ENCODE measurements at places on chromosomes 4 and X. TPM values are rescaled to one million over a fixed set of nuclear protein-coding genes. Genes with fewer than 3 reads are reported as not detected.
A peak's percentile ranks its signal among the peaks of the same experiment; 100 is the strongest.

DNA sequence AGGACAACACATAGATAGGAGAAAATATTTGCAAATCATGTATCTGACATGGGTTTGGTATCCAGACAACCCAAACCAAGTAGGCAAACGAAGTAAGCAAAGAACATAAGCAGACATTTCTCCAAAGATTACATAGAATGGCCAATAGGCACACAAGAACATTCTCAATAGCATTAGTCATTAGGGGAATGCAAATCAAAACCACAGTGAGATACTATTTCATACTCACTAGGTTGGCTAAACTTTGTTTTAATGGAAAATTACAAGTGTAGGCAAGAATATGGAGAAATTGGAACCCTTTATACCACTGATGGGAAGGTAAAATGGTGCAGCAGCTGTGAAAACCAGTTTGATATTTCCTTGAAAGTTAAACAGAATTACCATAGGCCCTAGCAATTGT is 74.7 kb downstream of the CHRNA9 start:
- no peaks in the 10 kb centered on the region for H3K4me1 ChIP-seq
- H3K4me3 ChIP-seq = no peak overlapping the region
- H3K27ac ChIP-seq = no peak overlapping the region
- DNase-seq = no peak

DNA sequence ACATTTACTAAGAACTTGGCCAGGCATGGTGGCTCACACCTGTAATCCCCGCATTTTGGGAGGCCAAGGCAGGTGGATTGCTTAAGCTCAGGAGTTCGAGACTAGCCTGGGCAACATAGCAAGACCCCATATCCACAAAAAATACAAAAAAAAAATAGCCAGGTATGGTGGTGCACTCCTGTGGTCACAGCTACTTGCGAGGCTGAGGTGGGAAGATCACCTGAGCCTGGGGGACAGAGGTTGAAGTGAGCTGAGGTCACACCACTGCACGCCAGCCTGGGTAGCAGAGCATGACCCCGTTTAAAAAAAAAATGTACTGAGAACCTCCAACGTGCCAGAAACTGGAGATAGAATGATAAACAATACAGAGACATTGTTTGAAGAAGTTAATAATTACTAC is 8.0 kb downstream of the OPRPN start:
- no peaks in the 10 kb centered on the region for H3K36me3 ChIP-seq
- no peaks in the 10 kb centered on the region for H3K4me1 ChIP-seq
- DNase-seq = no peak
- H3K27ac ChIP-seq = no peak overlapping the region
- H3K27me3 ChIP-seq = no peaks in the 10 kb centered on the region

DNA sequence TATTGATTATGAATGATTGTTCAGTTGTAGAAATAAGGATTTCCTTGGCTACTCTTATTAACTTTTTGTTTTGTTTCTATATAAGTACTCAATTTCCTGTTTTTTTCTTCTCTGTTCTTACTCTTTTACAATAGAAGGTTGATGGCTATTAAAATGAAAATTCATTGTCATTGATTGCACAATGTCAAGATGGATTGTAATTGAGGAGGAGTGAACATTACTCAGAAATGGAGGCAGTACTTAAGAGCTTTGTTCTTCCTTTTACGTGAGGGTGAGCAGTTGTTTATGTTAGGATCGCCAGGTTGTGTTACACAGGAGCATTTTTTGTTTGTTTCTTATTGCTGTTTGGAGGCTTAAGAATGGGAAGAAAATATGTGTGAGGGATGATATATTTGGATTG is 2062.4 kb downstream of the ARAP2 start:
- no peaks in the 10 kb centered on the region for H3K36me3 ChIP-seq
- no peaks in the 10 kb centered on the region for H3K27me3 ChIP-seq

- no peak overlapping the region for H3K4me3 ChIP-seq
- H3K27me3 ChIP-seq = no peaks in the 10 kb centered on the region
- H3K4me1 ChIP-seq = peaks cover 27% of the 10 kb centered on the region
- H3K27ac ChIP-seq = no peak overlapping the region
Measured at GRCh38 chr4:97123573-97123972, 1019.7 kb downstream of the STPG2 start.

DNA sequence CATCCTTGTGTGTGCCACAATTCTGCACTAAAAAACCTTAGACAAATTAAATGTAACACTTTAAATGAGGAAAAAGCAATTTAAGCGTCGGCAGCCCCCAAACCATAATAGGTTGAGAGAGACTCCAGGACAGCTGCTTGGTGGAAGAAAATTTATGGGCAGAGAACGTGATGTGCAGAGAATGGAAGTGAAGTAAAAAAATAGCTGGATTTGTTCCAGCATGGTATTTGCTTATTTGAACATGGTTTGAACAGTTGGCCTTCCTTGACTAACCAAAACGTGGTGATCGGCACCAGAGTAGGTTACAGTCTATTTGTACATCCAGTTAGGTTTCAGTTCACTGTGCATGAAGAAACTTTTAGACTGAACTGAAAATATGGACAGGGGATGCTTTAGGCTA is 343.0 kb upstream of the CPEB2 start:
- no peak overlapping the region for H3K4me3 ChIP-seq
- DNase-seq = no peak
- no peaks in the 10 kb centered on the region for H3K36me3 ChIP-seq
- H3K27me3 ChIP-seq = no peaks in the 10 kb centered on the region
- H3K4me1 ChIP-seq = no peaks in the 10 kb centered on the region

DNA sequence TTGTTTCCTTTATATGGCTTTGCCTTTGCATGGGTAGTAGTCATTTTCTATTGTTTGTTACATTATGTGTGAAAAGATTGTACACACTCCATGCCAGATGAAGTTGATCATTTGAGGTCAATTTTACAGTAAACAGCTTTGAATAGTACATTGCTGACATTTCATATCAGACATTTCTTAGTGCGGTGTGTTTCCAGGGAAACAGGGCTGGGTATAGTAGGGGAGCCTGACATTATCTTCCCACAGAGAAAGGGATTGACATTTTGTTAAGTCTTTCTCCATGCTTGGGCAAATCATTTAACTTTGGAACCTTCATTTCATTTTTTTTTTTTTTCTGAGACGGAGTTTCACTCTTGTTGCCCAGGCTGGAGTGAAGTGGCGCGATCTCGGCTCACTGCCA is 5.0 kb downstream of the FUNDC2 start:
- H3K36me3 ChIP-seq = peaks cover 6% of the 10 kb centered on the region
- H3K4me1 ChIP-seq = peaks cover 6% of the 10 kb centered on the region
- no peak overlapping the region for H3K4me3 ChIP-seq
- H3K27ac ChIP-seq = no peak overlapping the region

DNA sequence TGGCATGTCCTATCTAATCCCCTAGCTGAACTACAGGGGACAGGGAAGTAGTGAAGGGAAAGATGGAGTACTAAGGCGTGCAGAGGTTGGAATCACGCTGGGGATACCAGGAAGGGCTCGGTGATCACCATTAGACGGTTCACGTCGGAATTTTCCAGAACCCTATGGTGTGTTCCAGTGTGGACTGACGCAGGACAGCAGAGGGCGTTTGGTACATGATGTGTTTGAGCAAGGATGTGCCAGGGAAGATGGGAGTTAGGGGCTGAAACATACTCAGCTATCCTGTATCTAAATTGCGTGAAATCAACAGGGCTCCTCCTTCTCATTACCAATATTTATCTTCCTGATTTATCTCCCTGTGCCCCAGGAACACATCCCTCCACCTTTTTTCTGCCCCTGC is 33.7 kb downstream of the PRPS2 start:
- H3K27ac ChIP-seq = no peak overlapping the region
- H3K36me3 ChIP-seq = no peaks in the 10 kb centered on the region
- no peak overlapping the region for H3K4me3 ChIP-seq
- no peaks in the 10 kb centered on the region for H3K4me1 ChIP-seq

DNA sequence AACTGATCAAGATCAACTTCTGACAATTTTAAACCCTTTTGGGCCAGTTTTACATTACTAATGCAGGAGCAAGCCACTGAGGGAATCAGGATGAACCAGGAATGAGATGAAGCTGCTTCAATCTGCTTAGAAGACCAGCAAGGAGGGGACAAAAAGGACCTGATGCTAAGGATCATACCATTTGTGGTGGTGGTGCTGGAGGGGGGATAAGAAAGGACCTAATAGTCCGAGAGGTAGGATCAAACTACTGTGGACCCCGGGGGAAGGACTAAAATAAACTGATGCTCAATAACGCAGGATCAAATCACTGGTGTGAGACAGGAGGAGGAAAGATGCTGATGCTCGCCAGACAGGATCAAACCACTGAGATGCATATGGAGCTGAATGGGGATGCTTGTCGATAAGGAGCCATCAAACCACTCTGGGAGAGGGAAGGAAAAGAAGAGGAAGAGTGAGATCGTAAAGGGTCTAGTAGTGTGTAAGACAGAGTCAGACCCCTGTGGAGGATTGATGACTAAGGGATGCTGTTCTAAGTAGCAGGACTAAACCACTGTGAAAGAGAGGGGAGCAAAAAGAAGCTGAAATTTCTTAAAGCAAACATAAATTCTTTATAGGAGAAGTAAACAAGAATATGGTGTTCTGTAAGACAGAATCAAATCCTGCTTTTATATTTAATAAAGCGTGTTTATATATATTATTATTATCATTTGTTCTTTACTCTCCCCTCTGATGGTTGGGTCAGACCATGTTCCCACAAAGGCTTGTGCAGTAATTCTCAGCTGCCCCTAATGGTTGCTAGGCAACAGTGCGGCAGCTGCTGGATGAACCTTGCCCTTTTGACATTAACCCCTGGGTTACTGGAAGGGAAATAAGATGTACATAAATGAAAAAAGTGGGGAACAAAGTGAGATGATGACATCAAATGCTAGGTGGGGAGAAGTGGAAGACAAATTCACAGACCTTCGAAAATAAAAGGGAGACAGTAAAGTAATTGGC is 432.5 kb upstream of the FGF16 start:
- H3K27ac ChIP-seq = peak overlapping the region; percentile 99
- H3K27me3 ChIP-seq = no peaks in the 10 kb centered on the region
- H3K4me1 ChIP-seq = peaks cover 23% of the 10 kb centered on the region
- H3K4me3 ChIP-seq = peak overlapping the region; percentile 42

- no peak overlapping the region for H3K27ac ChIP-seq
- peaks cover 35% of the 10 kb centered on the region for H3K27me3 ChIP-seq
- H3K36me3 ChIP-seq = no peaks in the 10 kb centered on the region
- peak; percentile 58 for DNase-seq
- H3K4me3 ChIP-seq = no peak overlapping the region
Measured at GRCh38 chr4:3477750-3478430, 14.8 kb downstream of the DOK7 start.

DNA sequence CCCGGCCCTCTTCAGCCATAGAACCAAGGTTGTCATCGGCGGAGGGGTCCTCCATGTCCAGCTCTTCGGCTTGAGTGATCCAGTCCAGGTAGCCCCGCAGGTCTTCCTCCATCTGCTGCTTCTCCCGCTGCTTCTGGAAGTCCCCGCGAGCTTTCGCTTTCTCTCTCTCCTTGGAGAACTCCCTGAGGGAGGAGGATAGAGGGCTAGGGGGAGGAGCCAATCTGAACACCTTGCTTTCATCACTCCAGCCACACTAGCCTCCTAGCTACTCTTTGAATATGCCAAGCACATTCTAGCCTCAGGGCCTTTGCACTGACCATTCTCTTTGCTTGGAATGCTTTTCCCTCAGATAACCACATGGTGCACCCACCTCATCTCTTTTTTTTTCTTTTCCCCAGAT is 6.2 kb downstream of the CACNA1F start:
- H3K27ac ChIP-seq = no peak overlapping the region
- no peak for DNase-seq
- H3K4me3 ChIP-seq = no peak overlapping the region
- H3K4me1 ChIP-seq = no peaks in the 10 kb centered on the region

DNA sequence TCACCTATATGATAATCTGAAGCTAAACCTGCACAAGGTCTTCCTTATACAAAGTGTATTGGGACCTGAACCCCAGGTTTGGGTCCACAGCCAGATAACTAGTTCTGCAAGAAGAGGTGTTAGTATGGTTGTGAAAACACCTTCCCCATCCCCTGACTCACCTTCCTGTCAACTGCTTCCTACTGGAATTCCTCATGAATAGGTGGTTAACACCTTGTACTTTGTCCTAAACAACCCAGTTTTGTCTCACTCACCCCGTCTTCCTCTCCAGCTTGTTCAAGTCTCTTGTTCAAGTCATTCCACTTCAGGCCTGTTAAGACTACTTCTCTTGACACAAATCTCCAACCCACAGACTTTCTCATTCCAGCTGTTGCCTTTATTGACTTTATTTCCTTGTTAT is 45.5 kb downstream of the CCNG2 start:
- H3K4me3 ChIP-seq = no peak overlapping the region
- H3K36me3 ChIP-seq = no peaks in the 10 kb centered on the region
- no peak for DNase-seq
- no peak overlapping the region for H3K27ac ChIP-seq
- H3K4me1 ChIP-seq = peaks cover 5% of the 10 kb centered on the region

GRCh38 chr4:158599765-158600498 is 71.8 kb downstream of the C4orf46 start:
- no peak overlapping the region for H3K27ac ChIP-seq
- H3K36me3 ChIP-seq = no peaks in the 10 kb centered on the region
- no peak overlapping the region for H3K4me3 ChIP-seq
- no peaks in the 10 kb centered on the region for H3K27me3 ChIP-seq
- DNase-seq = no peak

DNA sequence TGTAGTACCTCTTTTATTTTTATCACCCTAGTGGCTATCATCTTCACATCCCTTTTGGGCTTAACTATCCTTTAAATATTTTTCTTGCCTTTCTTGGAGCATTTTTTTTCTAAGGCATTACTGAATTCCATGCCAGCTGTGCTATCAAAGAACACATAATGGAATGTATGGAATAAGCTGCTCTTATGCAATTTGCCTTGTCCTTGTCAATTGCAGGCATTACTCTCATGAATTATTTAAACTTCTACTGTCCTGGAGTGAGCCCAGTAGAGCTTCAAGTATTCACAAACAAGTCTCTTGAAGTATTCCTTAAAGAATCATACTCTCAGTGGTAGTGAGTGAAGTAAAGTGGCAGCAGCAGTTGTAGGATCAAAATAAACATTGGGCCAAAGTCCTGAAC is 144.6 kb upstream of the IGFBP7 start:
- H3K4me1 ChIP-seq = no peaks in the 10 kb centered on the region
- H3K27me3 ChIP-seq = no peaks in the 10 kb centered on the region

DNA sequence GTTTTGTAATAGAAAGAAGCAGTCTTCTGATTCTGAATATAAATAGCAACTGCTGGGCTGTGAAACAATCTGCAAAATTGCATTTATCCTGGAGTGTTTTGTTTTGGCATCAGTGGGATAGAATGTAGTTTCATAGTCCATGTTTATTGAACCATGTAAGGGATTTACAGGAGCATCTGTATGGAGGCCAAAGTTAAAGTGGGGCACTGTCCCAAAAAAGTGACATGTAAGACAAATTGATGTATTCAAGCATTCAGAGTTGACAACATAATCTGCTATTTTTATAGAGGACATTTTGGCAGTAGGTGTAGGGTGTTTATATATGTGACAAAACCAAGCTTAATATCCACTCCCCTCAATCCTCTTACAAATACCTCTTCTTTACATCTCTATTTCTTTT is 200.5 kb upstream of the ANK2 start:
- peaks cover 13% of the 10 kb centered on the region for H3K4me1 ChIP-seq
- H3K36me3 ChIP-seq = no peaks in the 10 kb centered on the region
- no peak overlapping the region for H3K4me3 ChIP-seq
- no peaks in the 10 kb centered on the region for H3K27me3 ChIP-seq
- no peak for DNase-seq

GRCh38 chrX:107687445-107687844 is 59.1 kb downstream of the PRPS1 start:
- H3K4me1 ChIP-seq = peaks cover 3% of the 10 kb centered on the region
- H3K36me3 ChIP-seq = no peaks in the 10 kb centered on the region
- H3K4me3 ChIP-seq = no peak overlapping the region
- DNase-seq = no peak
- H3K27me3 ChIP-seq = no peaks in the 10 kb centered on the region
- no peak overlapping the region for H3K27ac ChIP-seq

Gene CXCR3
- total RNA-seq = not detected

Gene PAGE1
- not detected for total RNA-seq

Gene STATH
- total RNA-seq = not detected

Gene MAGEB16
- not detected for total RNA-seq

Gene PPA2
- total RNA-seq = 237 TPM

Gene ATOH1
- total RNA-seq = 0.06 TPM

Gene MAGEA11
- total RNA-seq = not detected

Measured in neural progenitor cell (in vitro differentiated cells).